ENCODE measurements at places on chromosomes 13 and 19.

- DNase-seq, result no peak
Observed at GRCh38 chr19:29293736-29294342, 80.9 kb upstream of the UQCRFS1 start.

- DNase-seq, result no peak
Observed at GRCh38 chr13:60370343-60370742, 26.7 kb upstream of the TDRD3 start.

GRCh38 chr13:28820099-28821051, at the start of gene MTUS2:
Gene MTUS2 (plus strand): TSS chr13:28820339.
- no peak for DNase-seq

DNA sequence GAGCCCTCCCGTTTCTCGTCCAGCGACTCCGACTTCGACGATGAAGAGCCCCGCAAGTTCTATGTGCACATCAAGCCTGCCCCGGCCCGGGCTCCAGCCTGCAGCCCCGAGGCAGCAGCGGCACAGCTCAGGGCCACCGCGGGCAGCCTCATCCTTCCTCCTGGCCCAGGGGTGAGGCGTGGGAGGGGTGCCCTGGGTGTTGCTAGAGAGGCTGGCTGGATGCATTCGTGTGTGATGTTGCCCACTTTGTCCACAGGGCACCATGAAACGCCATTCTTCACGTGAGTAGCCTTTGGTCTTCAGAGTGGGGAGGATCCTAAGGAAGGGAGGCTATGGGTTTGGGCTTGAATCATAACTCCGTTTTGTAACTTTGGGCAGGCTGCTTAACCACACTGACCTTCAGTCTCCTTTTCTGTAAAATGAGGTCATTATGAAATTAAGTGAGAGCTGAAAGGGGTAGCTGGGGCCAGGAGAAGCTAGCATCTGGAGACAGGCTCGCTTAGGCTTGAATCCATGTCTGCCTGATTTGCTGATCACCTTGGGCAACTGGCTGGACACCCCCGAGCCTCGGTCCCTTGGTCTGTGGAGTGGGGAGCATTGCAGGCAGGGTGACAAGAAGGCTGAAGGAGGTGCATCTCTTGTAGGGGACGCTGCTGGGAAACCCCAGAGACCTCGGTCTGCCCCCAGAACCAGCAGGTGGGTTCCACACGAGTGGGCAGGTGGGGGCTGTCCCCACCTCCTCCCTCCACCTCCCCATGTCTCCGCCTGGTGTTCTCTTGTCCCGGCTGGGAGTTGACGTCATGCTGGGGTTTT, 18.7 kb upstream of the B3GNT3 start:
- no peak for DNase-seq

DNA sequence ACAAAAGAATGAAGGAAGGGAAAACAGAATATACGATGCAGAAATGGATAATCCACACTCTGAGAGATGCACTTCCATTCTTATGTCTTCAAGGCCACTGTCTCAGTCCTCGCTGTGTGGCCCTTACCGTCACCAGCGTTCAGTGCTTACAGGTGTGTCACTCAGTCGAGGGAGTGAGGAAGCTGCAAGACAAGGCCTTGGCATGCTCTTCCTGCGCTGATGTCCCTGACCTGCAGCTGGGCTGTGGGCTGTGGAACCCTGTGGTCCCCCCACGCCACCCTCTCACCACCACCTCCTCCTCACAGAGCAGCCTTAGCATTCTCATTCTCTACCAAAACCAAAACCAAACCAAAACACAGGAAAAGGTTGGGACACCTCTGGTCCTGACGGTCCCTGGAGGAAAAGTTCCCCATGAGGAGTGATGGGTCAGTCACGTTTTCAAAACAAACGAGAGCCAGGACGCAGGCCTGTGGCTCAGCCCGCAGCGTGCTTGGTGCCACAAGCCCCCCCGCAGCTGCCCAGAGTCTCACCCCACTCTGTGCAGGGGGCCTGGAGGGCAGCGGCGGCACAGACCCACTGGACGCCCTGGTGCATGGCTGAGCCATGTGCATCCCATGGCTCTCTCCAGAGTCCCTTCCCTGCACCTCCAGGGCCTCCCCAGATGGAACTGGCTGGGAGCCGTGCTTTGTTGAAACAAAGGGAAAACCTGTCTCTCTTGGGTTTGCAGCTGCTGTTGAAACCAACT, 48.2 kb upstream of the GPR183 start:
- no peak for DNase-seq

DNA sequence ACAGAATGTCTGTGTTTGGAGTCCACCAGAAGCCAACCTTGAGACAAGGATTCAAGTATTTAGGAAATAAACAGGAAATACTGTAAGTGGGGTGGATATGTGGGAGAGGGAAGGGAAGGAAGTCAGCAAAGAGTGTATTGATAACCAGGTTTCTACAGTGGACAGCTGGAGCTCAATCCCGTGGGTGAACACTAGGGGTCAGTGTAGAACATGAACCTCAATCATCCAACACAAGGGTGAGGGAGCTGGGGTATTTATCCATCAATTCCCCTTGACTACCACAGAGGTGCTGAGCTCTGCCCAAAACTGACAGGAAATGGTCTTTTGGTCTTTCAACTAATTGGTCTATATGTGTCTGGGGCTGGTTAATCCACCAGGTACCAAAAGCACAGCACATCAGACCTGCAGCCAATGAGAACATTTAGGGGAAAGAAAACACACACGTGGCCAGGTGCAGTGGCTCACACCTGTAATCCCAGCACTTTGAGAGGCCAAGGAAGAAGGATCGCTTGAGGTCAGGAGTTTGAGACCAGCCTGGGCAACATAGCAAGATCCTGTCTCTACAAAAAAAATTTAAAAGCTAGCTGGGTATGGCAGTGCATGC, 5.6 kb upstream of the SYDE1 start:
- DNase-seq, result no peak

GRCh38 chr13:37884674-37885073, 15.1 kb upstream of the TRPC4 start:
- no peak for DNase-seq

DNA sequence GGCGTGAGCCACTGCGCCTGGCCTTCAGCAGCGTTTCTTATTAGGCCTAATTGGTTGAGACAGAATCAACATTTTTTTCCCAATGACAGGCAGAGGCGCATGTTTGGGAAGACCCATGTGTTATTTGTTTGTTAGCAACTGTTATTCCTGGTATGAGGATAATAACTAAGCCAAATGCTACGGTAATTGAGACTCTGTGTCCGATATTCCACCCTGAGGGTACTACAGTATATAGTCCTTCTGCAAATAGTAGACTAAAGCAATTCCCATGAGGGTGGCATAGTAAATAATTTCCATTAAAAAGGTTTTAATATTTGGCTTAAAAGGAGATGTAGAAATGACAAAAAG, 18.4 kb upstream of the CCL25 start:
- DNase-seq, result no peak

GRCh38 chr13:40694426-40694825, 28.0 kb upstream of the FOXO1 start:
- no peak for DNase-seq

GRCh38 chr13:21328836-21329477, 130.1 kb downstream of the ZDHHC20 start:
- no peak for DNase-seq

GRCh38 chr19:44993926-44994537, 7.2 kb upstream of the RELB start:
- no peak for DNase-seq

DNA sequence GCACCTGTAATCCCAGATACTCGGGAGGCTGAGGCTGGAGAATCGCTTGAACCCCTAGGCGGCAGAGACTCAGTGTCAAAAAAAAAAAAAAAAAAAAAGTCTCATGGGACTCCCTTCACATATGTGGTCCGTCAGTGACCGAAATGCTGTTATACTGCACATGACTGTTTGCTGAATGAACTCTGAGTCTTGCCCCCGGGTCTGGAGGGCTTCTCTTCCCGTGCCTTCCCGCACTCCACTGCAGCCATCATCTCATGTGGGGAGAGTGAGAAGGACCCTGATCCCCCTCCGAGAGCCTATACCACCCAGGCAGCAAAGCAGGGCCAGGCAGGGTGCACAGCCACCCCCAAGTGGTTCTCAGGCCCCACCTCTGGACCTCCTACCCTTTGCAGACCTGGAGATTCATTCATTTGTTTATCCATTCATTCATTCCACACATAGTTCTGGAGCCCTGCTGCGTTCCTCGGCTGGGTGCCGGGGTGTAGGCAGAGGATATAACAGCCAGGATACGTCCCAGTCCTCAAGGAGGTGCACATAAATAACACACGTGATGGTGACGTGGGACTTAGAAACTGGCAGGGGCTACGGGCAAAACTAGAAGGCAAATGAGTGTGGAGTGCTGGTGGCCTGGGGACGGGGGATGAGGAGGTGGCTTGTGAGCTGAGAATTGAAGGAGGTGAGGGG, 14.2 kb downstream of the NDUFA11 start:
- DNase-seq, result no peak

DNA sequence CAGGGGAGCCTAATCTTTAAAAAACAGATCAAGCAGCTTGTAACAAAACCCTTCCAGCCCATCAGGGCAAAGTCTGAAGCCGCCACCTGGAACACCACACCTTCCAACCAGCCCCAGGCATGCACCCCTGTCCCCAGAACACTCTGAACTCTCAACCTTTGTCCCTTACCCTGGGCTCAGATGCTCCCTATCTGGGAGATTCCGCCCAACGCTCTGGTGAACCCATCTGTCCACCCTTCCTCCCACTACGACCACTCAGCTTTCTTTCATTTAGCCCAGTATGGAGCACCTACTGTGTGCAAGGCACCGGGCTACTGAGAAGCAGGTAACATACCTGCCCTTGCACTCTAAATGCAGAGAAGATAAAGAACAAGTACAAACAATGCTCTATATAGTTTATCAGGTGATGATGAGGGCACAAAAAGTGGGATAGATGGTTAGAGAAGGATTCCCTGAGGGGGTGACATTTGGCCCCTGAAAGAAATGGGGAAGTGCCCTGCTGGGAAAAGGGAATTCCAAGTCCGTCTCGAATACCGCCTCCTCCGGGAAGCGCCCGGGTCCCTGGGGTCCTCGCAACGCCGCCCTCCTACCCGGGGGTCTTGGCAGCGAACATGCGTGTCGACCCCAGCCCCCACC, 629 bp downstream of the PEPD start:
- DNase-seq, result no peak

- no peak for DNase-seq
Observed at GRCh38 chr19:40133491-40133890, 42.7 kb upstream of the ZNF780A start.

DNA sequence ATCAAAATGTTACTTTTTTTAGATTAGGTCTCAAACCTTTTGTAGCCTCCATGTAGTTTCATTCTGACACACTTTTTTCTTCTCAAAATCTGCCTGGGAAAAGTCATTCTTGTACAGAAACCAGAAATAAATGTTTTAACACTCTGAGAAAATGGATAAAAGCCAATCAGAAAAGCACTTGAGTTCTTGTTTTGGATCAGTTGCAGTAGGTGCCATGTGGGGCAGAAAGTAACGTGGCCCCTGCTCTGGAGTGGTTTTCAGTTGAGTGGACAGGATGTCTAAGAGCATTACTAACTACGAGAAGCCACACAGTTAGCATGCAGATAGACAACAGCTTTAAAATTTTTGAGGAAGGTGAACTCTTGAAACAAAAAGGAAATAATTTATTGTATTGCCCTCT, 19.1 kb downstream of the GPR183 start:
- DNase-seq, result no peak

DNA sequence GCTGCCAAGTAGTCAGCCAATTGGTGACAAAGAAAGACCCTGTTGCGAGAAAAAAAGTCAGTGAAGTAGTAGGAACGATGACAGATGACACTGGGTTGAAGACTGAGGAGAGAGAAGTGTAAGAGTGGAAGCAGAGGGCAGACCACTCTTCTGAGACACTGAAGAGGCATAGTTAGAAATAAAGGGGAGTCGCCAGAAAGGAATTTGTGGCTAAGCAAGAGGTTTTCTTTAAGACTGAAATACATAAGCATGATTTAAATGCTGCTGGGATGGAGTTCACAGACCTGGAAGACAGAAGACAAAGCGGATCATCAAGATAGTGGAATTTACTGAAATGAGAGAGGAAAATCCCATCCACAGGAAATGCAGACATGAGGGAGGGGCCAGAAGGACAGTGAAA, 56.2 kb upstream of the USPL1 start:
- no peak for DNase-seq

GRCh38 chr13:76723551-76724232, 162.5 kb downstream of the KCTD12 start:
- no peak for DNase-seq

- DNase-seq, result no peak
Observed at GRCh38 chr19:47228168-47228936, 2.6 kb downstream of the BBC3 start.

DNA sequence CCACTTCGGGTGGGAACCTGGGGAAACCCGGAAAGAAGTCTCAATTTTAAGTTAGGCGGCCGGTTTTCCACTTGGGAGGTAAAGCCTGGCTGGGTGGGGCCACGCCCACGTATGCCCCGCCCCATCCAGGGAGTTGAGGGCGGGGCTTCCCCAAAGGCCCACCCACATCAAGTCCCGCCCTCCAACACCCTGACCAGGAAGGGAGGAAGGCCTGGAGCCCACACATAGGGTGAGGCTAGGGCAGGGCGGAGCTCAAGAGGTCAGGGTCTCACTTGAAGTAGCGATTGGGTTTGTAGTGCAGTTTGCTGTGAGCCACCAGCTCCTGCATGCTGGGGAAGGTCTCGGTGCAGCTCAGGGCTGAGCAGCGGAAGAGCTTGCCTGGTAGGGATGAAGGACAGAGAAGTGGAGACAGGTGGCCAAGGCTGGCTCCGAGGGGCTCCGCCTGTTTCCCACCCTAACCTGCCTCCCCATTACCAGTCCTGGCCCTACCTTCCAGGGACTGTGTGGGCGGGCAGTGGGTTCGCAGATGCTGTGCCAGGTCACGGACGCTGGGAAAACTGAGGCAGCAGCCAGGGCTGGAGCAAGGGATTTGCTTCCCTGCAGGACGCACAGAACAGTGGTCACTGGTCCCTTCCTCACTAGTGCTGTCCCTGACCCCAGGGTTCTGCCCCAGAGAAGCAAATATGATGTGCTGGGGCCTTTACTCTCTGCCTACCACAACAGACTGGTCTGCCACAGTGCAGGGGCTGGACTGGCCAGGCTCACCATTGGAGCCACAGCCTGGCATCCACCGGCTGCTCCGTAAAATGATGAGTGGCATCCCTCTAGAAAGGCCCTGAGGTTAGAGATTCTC, 1.6 kb downstream of the ZNF414 start:
- no peak for DNase-seq

DNA sequence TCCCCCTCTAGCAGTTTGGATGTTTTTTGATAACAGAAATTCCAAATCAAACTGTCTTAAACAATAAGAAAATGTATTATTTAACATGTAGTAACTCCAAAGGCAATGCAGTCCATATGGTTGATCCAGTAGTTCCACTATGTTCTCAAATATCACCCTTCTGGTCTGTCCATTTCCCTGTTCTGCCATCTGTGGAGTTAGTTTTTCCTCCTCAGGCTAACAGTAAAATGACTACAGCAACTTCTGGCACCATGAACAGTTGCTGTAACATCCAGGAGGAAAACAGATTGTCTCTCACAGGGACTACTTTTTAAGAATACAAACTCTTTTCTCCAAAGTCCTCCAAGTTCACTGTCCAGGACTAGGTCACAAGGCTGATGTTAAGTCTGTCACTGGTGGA, 455.4 kb downstream of the FGF14 start:
- no peak for DNase-seq

DNA sequence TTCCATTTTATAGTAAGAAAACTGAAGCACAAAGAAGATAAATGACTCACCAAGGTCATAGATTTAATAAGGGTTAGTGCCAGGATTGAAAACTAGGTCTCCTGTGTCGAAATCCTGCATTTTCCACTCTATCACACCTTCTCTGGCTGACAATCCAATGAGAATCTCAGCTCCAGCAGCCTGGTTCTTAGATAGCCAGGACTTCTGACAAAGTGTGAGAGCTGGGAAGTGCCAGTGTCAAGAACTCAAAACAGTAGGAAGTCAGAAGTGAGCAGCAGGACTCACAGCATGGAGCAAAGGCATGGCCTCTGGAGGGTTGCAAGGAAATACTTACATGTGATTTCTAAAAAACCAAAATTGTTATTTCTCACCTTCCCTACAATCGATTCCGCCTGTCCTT, 24.3 kb downstream of the KCTD12 start:
- no peak for DNase-seq

Data from esophagus squamous epithelium (tissue), 5 donors.